Lower lobe of right lung (tissue), 2 donors: ENCODE measurements at places on chromosomes 3 and 15. TPM values are rescaled to one million over a fixed set of nuclear protein-coding genes. Genes with fewer than 3 reads are reported as not detected.

GRCh38 chr3:74562558-74563269 lies 51.7 kb downstream of the CNTN3 start:
- no peaks in the 10 kb centered on the region for H3K36me3 ChIP-seq
- H3K27ac ChIP-seq: no peak overlapping the region
- no peaks in the 10 kb centered on the region for H3K4me1 ChIP-seq
- DNase-seq: no peak
- no peaks in the 10 kb centered on the region for H3K27me3 ChIP-seq

GRCh38 chr15:78200276-78200930 lies 34.0 kb downstream of the ACSBG1 start:
- H3K4me3 ChIP-seq: no peak overlapping the region
- no peaks in the 10 kb centered on the region for H3K4me1 ChIP-seq
- no peak overlapping the region for H3K27ac ChIP-seq
- no peaks in the 10 kb centered on the region for H3K27me3 ChIP-seq

The SERINC4 gene
- total RNA-seq: not detected

DNA sequence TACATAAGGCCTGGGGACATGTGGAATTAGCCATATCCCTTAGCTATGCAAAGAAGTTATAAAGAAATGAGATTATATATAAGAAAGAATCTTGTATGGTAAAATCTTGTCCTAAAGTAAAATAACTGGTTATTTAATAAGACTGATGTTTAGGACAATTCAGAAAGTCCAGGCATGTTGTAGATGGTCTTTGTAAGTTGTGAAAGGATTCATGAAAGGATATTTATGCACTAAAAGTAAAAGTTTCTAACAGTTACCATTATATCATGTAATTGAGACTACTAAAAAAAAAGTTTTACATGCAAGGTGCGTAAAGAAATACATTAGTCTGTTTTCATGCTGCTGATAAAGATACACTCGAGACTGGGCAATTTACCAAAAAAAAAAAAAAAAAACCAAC lies 146.3 kb downstream of the FMN1 start:
- no peak overlapping the region for H3K27ac ChIP-seq
- no peaks in the 10 kb centered on the region for H3K4me1 ChIP-seq
- DNase-seq: no peak
- no peak overlapping the region for H3K4me3 ChIP-seq
- no peaks in the 10 kb centered on the region for H3K27me3 ChIP-seq

GRCh38 chr3:194107107-194107506 lies 28.8 kb upstream of the HES1 start:
- no peak for DNase-seq
- no peaks in the 10 kb centered on the region for H3K4me1 ChIP-seq
- no peak overlapping the region for H3K27ac ChIP-seq
- H3K36me3 ChIP-seq: no peaks in the 10 kb centered on the region

The GPR62 gene
- not detected for total RNA-seq

The ZNF80 gene
- total RNA-seq: not detected

The FBXL2 gene
- total RNA-seq: 8.1 TPM

The LNP1 gene
- 2.0 TPM for total RNA-seq

DNA sequence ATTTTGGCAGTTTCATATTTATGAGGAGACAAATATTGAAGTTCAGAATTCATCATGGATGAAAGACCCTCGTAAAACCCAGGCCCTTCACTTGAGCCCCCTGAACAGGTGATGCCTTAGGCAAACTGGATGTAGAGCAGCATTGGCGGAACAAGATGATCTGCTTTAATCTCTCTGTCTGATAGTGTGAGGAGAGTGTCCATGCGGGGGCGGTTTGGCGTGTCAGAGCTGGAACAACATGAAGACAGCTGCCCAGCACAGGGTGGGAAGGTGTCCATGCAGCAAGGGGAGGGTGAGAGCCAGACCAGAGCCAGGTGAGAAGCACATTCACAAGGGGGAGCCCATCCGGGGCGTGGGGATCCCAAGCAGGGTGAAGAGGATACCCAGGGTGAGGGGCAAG lies 31.8 kb upstream of the ANP32A start:
- H3K27ac ChIP-seq: no peak overlapping the region
- DNase-seq: no peak
- H3K4me3 ChIP-seq: no peak overlapping the region

DNA sequence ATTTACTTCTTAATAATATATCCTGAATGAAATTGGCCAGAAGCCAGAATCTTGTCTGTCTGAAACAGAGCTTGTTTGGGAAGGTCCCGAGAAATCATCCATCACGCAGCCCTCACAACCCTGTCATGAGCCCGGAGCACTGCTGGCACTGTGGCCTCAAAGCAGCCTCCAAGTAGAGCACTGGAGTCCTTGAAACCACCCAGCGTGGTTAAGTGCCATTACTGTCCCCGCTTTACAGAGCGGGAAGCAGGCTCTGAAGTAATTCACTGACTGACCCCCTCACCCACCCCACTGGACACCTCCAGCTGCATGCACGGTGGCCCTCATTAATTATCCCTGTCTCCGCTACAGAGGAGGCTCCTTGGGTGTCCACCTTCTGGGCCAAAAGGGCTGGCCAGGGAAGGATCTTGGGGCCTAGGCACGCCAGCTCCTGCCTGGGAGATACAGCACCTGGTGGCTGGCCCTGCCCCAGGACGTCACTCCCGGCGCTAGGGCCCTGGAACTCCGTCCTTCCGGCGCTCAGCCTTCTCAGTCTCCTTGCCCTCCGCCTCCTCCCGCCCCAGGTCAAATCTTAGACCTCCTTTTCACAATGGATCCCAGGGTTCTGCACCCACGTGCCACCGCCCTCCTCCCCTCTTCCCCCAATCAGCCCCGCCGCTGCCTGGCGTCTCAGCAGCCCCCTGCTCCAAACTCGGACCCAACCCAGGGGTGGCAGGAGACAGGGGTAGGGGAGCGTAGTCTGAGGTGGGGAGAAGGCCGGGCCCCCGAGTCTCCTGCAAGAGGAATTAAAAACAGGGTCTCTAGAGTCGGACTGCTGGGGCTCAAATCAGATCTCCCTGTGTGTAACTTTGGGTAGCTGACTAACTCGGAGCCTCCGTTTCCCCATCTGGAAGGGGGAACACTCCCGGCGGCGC lies 1.1 kb downstream of the TKT start:
- peak; percentile 88 for DNase-seq
- no peaks in the 10 kb centered on the region for H3K36me3 ChIP-seq
- H3K27ac ChIP-seq: peak overlapping the region; percentile 87
- H3K27me3 ChIP-seq: no peaks in the 10 kb centered on the region
- peak overlapping the region; percentile 96 for H3K4me3 ChIP-seq

The SNX22 gene
- 17.4 TPM for total RNA-seq

DNA sequence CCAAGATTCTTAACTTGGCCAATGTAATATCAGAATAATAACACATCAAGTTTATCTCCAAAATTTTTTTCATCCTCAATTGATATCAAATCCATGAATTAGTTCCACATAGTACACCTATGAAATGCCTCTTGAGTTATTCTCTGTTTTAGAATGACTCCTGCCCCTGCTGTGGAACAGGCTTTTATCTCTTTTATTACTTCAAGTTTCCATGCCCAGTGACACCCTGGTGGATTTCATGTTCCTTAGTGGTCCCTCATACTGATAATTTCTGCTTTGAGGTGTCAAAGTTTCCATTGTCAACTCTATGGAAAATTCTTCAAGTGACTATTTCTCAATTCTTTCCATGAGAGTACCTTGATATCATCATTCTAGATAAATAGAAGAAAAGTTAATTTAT lies 24.6 kb downstream of the PLSCR1 start:
- no peak overlapping the region for H3K27ac ChIP-seq
- H3K4me3 ChIP-seq: no peak overlapping the region
- no peaks in the 10 kb centered on the region for H3K27me3 ChIP-seq
- peaks cover 70% of the 10 kb centered on the region for H3K36me3 ChIP-seq
- no peaks in the 10 kb centered on the region for H3K4me1 ChIP-seq
- DNase-seq: no peak
